MV-4-11 (cell line): ENCODE measurements at places on chromosomes 5 and 9.

DNA sequence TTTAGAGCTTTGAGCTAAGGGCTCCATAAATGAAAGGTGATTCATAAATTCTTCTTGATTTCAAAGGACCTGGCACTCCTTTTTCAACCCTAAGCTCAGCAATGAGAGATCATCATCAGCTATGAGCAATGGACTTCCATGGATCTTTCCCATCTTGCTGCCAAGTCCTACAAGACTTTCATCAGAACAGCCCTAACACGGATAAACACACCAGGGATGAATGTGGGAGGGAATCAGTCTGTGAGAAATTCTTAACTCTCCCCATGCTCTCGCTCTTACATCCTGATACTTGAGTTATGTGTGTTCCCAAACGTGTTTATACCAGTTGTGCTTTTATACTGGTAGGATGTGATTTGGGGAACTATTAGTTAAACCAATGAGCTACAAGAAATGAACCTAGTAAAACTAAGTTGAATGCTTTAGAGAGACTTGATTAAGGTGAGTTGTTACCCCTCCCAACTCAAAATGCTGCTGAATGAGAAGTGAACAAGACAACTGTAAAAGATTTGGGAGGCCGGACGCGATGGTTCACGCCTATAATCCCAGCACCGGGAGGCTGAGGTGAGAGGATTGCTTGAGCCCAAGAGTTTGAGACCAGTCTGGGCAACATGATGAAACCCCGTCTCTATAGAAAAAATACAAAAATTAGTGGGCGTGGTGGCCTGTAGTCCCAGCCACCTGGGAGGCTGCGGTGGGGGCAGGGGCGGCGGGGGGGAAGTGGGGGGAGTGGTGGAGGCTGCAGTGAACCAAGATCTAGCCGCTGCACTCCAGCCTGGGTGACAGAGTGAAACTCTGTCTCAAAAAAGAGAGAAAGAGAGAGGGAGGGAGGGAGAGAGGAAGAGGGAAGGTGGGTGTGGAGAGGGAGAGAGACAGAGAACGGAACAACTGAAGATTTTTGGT, 5.2 kb upstream of the RPL26L1 start:
- no peak for DNase-seq

DNA sequence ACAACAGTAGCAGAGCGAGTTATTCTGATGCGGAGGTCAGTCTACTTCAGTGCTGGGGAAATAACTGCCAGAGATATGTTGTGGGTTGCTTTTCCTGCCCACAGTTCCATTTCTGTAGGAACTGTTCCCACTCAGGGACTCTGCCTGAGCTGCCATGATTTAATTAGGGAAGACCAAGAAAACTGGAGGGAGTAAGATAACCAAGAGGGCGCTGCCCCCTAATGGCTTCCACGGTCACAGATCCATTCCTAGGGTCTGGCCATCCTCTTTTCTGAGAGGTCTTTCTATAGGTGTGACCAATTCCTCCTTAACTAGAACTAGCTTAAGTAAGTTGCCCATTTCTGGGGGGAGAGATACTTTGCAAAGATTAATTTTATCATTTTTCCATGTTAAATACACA, 125.9 kb downstream of the APBA1 start:
- no peak for DNase-seq

DNA sequence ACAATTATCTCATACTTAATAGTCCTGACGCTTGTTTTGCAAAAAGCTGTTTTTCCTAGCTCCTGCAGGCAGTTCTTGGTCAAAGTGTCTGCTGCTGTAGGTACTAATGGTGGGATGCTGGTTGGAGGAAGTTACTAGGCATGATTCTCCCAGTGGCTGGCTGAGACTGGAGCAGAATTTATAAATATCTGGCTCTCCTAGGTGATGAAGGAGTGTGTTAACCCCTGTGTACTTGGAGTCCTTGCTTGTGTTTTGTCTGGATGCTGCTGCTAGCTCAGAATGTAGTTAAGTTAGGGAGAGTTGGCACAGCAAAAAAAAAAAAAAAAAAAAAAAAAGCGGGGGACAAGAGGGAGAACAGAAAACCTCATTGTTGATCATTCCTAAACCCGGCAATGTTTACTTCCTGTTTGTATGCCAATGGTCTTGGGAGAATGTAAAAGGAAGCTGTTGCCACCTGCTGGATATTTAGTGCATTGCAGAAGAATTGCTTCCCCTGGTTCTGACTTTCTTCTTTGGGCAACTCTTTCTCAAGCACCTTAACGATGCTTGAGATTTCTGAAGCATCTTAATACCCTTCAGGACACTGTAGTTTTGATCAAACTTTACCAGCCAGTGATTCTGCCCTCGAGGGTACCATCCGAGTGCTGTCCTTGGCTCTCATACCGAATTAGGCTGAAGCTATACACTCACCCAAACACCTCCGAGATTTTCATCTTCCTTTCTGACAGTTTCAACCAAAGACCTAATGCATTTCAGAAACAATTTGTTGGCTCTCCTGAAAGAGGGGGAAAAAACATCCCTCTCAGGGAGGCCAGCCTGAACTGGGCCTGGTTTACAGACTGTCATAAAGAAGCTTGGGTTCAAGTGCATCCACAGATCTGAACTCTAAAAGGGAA, 71.7 kb upstream of the WWC1 start:
- DNase-seq = peak; percentile 73

DNA sequence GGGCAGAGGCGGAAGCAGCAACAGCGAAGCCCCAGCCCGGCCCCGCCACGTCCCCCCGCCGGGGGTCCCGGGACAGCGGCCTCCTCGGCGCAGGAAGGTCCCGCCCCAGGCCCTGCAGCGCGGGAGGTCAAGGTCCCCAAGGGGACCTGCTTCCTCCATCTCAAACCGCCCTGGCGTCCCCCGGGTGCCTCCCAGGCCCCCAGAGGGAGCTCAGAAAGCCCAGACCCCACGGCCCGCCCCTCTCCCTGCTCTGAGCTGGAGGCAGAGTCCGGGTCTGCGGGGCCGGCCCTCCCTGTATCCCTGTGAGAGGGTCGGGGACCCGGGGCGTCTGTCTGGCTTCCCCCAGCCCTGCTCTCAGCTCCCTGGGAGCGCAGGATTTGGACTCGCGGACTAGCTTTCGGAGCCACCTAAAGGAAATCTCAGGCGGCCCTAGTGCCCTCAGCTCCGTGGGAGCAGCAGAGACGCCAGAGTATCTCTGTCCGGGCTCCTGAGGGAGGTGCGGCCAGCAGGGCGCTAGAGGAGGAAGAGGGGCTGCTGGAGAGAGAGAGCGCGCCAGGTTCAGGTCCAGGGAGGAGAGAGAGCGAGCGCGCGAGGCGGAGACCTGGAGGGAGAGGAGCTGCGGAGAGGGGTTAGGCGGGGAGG, 30.7 kb downstream of the EXOC3 start:
- no peak for DNase-seq

GRCh38 chr5:159156426-159157238, 52.7 kb downstream of the RNF145 start:
- peak; percentile 60 for DNase-seq

GRCh38 chr5:157922026-157922425, 63.1 kb upstream of the CLINT1 start:
- no peak for DNase-seq

GRCh38 chr5:108858959-108859358, 111.3 kb downstream of the FER start:
- peak; percentile 95 for DNase-seq

GRCh38 chr9:125663127-125663526, 43.9 kb downstream of the MAPKAP1 start:
- peak; percentile 54 for DNase-seq

DNA sequence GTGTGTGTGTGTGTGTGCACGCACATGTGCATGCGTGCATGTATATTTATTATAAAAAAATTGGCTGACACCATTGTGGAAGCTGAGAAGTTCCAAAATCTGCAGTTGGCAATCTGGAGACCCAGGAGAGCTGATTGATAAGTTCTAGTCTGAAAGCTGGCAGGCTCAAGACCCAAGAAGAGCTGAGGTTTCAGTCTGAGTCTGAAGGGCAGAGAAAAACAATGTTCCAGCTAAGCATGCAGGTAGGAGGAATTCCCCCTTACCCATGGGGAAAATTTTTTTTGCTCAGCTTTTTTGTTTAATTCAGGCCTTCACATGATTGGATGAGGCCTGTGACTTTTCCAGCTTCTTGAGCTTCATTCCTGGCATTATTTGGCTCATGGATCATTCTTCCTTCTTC, 31.2 kb upstream of the ACTBL2 start:
- DNase-seq = no peak

- peak; percentile 3 for DNase-seq
These were observed 4.9 kb upstream of the ROR2 start for GRCh38 chr9:91954841-91955471.

GRCh38 chr9:92706218-92706940, 36.4 kb upstream of the IPPK start:
- no peak for DNase-seq

DNA sequence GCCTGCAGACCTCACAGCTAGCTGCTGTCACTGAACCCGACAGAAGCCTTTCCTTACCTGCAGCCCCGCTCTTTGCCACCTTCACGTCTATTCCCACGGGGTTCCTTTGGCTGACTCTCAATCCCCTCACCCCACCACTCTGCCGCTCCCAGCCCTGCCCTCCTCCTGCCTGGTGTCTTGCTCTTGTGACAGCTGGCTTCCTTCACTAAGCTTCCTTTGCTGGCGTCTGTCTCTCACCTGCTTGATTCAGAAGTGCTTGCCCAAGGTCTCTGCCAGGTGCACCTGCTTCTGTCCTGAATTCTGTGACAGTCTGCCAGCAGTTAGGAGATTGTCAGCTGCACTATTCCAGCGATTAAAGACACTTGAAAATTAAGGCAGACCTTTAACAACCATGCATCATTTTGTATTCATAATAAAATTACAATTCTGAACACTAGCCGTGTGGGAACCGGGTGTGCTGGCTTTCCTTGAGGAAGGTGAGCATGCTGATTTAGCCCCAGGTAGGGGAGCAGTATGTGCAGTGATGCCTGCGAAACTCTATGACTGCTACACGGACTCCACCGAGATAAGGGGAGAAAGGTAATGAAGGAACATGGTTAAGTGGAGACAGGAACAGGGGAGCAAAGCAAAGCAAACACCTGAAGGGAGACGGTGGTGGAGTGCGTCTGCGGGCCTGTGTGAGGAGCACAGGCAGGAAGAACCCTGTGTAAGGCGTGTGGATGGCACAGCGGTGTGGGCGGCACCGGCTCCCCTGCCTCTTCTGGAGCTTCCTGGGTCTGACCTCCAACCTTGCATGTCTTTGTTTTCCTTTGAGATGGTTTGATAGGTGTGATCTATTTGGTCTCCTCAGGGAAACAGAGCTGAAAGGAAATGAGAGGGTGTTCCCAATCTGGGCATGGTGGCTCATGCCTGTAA, 80.1 kb upstream of the CACNA1B start:
- DNase-seq = no peak

- no peak for DNase-seq
These were observed 137.1 kb downstream of the ARL15 start for GRCh38 chr5:54173251-54173650.

DNA sequence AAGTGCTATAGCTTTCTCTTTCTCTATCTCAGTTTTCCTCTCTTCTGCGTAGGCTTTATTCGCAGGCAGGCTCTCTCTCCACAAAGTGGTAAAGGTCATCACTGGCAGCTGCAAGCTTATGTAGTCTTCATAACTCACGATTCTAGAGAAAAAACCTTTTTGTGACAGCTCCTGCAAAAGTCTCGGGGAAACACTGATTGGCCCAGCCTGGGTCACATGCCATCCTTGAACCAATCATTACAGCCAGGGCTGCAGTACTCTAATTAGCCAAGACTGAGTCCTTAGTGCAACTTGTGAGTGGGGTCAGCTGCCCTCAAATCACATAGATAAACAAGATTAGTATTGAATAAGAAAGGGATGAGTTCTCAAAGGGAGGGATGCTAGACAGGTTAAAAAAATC, 18.3 kb upstream of the FRMPD1 start:
- DNase-seq = no peak

DNA sequence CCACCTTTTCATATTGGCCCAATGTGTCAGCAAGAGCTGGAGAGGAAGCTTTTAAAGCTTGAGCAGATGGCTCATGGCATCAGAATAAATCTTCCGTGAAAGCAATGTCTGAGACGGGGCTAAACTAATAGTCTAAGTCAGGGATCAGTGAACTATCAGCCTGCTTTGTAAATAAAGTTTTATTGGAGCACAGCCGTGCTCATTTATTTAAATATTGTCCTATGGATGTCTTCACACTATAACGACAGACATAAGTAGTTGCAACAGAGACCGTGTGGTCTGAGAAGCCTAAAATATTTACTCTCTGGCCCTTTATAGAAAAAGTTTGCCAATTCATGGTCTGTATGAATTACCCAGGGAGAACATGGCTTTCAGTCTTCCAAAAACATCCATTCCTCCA, 85.6 kb upstream of the SLC44A1 start:
- DNase-seq = peak; percentile 7

GRCh38 chr5:136249678-136250266, 56.8 kb upstream of the SMIM32 start:
- peak; percentile 12 for DNase-seq

DNA sequence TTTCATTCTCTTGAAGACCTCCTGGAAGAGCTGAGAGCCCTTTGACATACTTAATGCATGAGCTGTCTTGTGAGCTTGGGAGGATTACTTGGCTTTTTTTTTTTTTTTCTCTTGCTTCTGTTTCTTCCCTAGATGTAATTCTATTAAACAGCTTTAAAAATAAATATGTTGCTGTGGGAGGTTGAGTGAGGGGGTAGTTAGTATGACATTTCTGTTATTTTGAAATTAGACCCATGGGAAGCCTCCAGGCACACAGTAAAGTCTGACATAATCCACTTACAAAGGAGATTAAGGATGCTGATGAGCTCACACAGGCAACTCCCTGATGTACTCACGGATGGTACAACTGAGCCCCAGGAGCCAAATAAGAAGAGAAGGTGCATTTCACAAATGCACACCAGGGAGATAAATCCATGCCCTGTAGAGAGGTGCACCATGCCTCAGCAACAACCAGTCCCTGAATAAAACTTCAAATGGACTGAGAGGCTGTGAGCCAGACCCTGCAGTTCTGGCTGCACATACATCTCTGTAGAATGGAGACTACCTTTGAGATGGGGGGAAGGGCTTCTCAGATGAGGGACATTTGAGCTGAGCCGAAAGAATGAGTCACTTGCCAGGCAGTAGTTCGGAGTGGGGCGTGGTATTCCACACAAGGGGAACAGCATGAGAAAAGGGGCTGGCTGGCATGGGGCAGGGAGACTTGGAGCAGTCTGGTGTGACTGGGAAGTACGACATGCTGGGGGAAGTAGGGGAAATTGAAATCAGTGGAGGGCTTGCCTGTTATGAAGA, 68.7 kb downstream of the ACTL7B start:
- no peak for DNase-seq

DNA sequence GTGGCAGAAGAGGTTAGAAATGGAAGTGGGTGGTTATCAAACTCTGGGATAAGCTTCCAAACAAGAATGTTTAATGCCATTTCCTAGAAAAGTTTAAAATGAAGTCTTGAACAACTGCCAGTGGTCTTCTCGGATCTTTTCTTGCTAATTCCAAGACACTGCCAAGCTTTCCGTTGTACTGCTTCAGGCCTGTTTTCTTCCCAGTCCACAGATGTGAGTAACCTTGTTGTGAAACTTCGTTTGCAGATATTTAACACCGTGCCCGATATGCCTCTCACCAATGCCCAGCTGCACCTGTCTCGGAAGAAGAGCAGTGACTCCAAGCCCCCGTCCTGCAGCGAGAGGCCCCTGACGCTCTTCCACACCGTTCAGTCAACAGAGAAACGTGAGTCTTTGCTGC, 269.8 kb downstream of the NR3C1 start:
- DNase-seq = no peak

GRCh38 chr9:35757892-35758275, 3.8 kb upstream of the MSMP start:
- DNase-seq = no peak

GRCh38 chr5:57715296-57715695, 232.7 kb upstream of the ACTBL2 start:
- DNase-seq = no peak
